ENCODE measurements at places on chromosomes 12 and 14. TPM values are rescaled to one million over a fixed set of nuclear protein-coding genes. Genes with fewer than 3 reads are reported as not detected.

The SPTB gene
- under 0.01 TPM for total RNA-seq

DNA sequence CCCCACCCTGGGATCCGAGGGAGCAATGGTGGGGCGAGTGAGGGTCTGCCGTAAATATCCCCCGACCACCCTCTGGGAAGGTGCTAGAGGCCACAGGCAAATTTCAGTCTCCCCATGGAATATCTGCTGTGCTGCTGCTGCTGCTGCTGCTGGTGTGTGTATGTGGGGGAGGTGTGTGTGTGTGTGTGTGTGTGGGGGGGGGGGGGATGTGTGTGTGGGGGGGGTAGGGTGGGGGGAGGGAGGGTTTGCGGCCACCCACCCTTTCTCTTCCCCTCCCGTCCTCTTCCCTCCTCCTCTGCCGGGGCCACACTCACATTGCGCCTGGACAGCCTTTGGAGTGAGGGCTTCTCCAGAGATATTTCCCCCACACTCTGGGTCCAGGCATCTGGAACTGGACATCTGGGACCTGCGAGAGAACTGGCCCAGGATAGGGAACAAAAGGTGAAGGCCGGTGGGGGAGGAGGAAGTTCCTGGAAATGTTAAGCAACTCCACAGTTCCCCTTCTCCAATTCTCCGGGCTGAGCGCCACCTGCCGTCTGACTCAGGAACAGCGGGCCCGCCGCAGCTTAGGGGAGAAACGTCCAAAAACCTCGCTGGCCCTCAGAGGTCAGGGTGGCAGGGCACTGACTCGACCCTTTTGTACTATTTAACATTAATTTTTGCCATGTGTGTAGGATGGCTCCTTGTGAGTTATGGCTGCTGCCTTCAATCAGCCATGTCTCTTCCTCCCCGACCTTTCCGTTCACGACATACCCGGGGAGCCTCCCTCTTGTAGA is at the start of gene C1RL:
TSS of gene C1RL (minus strand) at position 419 of the 776 bp plus-strand sequence. CDS start at position 385, 34 bp downstream.
- DNase-seq = peak; percentile 33

The ZNF384 gene
- 12.0 TPM for total RNA-seq

The CCDC175 gene
- total RNA-seq = not detected

DNA sequence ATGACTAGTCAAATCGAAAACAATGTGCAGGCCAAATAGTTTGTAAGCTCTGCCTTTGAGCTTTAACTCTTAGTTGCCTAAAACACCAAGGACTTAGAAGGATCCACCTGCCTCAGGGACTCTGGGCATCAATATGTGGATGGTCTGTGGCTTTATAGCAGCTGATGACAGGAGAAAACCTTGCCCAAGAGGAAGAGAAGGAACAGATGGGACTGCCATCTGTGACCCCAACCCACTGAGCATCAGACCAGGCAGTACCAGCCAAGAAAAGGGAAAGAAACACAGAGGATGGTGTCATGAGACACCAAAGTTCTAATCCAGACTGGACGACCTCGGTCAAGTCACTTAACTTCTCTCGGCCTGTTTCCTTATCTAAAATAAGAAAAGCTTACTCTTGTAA is 12.7 kb downstream of the TGFB3 start:
- no peak for DNase-seq

DNA sequence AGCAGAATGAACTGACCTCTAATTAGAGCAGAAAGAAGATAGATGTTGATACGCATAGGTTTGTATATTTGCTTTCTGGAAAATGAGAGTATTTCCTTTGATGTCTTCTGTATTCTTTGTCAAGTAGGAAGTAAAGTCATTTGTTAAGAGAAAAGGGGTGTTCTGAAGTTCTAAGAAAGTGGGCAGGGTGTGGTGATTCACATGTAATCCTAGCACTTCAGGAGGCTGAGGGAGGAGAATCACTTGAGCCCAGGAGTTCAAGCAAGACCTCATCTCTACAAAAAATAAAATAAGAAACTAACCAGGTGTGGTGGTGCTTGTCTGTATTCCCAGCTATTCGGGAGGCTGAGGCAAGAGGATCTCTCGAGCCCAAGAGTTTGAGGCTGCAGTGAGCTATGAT is 2.8 kb downstream of the RHNO1 start:
- DNase-seq = no peak

DNA sequence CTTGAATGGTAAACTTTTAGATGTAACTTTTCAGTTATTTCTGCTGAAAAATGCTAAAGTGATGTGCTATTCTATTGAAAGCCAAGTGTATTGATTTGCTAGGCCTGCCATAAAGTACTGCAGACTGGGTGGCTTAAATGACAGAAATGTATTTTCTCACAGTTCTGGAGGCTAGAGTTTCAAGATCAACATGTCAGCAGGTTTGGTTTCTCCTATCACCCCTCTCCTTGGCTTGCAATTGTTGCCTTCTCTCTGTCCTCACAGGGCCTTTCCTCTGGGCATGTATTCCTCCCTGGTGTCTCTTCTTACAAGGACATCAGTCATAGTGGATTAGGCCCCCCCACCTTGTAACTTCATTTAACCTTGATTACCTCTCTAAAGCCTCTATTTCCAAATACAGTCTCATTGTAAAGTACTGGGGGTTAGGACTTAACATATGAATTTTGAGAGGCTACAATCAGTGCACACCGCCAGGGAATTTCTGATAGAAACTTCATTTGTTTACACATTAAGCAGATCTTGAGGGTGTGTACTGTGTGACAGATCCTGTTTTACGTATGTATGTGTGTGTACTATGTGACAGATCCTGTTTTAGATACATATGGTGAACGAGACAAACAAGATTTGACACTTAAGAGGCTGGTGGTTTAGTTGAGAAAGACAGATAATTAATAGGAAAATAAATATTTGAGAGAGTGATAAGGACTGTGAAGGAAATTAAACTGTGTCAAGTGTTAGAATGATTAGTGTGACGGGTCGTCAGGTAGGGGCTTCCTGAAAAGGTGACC is 49.5 kb downstream of the ADIPOR2 start:
- DNase-seq = no peak

Data from pulmonary artery endothelial cell (primary cell).